ENCODE measurements at places on chromosomes 3 and 15.

GRCh38 chr3:55634345-55634744, 147.2 kb upstream of the WNT5A start:
- no peak for DNase-seq

- no peak for DNase-seq
Measured at GRCh38 chr15:29844290-29844903, 22.1 kb upstream of the TJP1 start.

GRCh38 chr3:72137865-72138861, 353.2 kb upstream of the PROK2 start:
- DNase-seq, result no peak

DNA sequence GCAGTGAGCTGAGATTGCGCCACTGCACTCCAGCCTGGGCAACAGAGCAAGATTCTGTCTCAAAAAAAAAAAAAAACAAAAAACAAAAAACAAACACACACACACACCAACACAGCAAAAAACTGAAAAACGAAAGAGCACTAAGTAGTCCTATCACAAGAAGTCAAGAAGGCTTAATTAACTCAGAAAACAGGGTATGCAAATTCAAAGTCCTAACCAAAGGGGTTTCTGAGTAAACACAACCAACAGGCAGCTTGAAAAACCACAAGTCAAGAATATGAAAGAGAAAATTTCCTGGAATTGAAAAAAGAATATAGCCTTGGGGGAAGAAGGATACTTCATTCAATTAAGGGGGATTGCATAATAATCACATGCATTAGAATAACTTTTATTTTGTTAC, 37.7 kb upstream of the PARP14 start:
- no peak for DNase-seq
